ENCODE measurements at places on chromosomes 2 and 18.

GRCh38 chr18:62189208-62189607, 2.2 kb downstream of the RELCH start:
- DNase-seq = no peak

DNA sequence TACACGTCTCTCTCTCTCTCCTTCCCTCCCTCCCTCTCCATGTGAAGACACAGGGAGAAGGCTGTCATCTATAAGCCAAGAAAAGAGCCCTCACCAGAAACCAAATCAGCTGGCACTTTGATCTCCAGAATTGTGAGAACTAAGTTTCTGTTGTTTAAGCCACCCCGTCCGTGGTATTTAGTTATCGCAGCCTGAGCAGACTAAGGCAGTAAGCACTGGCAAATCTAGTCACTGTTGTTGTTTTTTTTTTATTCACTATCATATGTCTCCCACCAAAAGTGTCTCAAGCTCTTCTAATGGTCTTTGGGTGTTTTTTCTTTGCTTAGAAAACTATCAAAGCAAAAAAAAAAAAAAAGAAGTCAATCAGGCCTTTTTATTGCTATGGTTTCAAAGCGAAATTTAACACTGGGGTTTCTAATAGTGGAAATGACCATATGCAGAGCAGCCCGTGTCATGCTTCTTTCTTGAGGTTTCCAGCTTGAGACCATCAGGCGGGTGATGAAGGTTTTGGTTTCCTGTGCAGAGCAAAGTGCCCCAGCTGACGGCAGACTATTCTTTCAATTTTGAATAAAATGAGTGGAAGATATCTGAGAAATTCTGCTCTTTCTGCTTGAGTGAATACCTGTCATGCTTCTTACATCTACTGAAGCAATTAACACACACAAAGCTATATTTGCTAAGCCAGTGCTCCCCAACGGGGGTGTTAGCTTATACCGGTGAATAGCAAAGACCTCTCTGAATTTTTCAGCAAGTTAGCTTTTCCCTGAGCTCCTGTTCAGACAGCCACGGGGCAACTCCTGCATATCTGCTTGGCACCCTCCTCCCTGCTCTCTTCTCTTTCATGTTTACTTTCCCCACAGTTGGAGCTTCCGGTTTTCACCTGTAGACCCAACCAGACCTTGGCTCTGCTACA, 394.1 kb upstream of the ATP5MC3 start:
- no peak for DNase-seq

DNA sequence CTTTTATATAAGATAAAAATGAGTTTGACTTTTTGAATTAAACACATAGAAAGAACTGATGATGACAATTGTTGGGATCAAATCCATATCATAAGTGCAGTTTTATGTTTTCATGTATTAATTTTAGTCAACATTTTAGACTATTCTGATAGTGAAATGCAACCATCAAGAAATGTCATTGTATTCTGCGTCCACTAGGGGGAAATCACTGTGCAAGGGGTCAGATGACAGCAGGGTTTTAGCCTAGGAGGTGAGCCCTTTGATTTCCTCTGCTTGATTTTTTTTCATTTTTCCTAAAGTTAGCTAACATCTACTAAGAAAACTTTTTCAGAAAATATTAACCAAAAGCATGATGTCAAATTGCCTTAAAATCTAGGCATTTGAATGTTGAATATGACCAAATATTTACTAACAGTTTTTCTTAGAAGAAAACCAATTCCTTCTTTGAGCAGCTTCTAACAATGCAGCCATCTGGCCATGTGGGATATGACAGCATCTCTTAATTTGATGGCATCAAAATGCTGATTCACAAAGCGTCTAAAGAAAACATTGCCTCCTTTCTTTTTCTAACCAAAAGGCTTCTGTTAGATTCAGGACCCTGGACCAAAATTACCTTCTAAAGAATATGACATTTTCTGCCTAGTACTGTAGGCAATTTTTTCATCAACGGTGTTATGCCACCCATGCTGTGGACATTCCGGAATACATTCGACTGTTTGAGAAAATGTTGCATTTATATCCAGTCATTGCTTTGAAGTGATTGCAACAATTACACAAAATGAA, 141.5 kb downstream of the SPHKAP start:
- DNase-seq = peak; percentile 34

- no peak for DNase-seq
Observed at GRCh38 chr18:48583573-48583972, 44.7 kb downstream of the CTIF start.

DNA sequence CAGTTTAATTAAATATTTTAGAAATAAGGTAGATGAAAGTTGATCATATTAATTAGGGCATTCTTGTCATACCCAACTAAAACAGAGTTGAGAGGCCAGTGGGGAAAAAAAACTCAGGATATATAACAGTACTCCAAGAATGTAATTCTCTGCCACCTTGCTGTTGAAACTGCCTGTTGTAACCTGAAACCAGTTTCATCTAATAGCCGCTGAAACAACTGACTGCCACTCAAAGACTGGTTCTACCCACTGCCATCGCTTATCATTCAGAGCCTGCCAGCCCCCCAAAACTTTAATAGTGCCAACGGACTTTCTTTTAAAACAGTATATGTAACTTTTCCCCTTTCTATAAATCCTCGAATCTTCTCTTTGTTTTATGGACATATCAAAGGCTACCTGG, 37.7 kb upstream of the FSIP2 start:
- DNase-seq = no peak

DNA sequence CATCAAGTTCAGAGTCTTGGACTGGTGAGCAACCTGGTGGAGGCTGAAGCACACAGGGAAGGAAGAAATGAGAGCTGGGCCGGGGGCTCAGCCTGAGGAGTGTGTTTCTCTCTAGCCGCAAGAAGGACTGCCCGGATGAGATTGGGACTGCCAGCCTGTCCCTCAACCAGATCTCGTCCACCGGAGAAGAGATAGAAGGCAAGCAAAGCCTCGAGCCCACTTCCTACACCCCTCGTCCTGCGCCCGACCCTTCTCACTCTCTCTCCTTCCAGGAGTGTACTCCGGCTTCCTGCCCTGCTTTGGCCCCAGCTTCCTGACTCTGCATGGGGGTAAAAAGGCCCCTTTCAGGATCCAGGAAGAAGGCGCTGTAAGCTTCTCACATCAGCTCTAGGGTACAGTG, 26.2 kb downstream of the FER1L5 start:
- no peak for DNase-seq

DNA sequence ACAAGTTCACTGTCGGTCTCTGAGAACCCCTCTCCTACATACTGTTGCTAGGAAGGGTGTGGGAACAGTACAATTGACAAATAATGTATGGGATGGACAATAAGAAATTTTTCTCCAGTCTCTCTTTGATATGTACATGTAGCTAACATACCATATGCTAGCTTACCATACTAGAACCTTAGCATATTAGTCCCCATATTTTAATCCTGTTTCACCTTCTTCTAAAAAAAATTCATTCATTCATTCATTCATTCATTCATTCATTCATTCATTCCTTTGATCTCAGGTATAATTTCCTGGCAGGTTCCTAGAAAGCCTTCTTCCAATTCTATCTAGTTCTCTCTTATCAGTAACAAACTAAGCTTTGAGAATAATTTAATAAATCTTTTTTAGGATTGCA, 62.2 kb downstream of the TTC21B start:
- DNase-seq = no peak

DNA sequence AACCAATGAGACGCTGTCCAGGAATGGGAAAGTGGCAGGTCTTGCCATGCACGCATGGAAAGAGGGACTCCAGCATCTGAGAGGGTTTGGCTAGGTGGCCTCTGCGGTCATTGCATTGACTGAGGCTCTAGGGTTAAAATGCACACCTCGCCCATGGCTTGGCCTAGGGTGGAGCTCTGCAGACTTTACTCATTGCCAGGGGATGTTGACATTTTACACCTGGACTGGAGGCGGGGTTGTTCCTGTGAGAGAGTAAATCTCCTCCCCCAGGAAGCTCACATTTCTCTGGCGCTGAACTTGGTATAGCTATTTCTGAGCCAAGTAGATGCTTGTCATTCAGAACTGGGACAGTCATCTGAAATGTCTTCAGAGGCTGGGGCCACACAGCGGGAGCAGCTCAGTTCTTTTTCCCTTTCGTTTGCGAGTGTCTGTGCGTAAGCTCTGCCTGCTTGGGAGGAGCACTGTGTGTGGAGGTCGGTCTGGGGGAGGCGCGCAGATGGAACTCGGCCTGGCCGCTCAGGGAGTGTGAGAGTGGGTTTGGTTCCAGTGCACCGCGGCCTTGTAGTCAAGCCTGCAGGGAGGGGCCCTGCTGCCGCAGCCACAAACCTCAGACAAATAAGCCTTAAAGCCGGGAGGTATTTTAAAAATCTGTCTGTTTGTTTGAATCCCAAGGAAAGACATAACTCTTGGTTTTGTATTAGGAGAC, 76.5 kb downstream of the LPIN1 start:
- no peak for DNase-seq

DNA sequence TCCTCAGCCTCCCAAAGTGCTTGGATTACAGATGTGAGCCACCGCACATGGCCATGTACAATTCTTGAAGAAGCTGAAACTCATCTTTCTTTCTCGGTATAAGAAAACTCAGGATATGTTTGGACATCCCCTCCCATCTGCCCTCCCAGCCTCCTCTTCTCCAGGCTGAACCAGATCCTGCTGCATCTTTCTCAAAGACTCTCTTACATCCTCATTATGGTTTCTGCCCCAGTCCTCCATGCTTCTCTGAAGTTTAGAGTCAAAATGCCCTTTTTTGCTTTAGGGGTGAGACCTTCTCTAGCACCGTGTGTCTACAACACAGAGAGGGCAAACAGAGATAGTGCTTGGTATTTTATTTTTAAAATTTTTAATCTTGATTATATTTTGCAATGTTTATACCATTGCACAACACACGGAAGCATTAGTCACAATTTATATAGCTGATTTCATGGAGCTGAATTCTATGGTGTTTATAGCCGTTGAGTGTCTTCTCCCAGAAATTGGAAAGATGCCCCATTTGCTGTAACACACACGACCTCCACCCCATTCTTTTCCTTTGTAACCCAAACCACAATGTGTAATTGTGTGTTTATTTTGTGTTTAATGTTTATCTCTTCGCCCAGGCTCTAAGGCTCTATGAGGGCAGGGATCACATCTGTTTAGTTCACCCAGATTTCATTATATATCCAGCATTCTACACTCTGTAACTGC, 206.0 kb upstream of the TNP1 start:
- DNase-seq = no peak

DNA sequence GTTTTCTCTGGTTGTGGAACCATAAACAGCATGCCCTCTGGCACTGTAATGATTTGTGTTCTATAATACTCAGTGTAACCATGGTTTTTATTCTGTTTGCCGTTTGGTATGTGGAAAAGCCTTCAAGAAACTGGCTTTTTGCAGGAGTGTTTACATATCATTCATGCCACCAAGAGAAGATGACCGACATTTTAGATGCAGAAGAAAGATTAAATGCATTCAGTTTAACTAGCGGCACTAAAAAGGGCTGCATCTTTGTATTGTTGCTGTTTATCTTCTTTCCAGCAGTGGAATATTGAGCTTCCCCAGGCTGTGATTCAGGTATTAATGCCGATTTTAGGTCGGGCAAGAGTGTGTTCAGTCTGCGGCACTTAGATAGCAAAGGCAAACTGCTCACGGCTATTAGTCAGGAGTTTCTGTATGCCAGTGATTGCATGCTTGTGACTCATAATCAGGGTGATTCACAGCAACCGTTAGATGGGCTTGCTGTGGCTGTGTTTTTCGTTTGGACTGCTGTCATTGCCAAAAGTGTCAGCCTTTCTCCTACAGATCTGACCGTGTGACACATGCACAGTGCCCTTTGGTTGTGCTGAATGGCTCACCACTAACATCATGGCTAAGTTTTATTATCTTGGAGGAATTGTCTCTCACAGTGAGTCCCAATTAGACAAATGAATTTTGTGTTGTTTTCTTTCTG, 479.7 kb downstream of the PARD3B start:
- peak; percentile 66 for DNase-seq

GRCh38 chr2:72515696-72516095, 310.1 kb downstream of the EXOC6B start:
- DNase-seq = no peak

DNA sequence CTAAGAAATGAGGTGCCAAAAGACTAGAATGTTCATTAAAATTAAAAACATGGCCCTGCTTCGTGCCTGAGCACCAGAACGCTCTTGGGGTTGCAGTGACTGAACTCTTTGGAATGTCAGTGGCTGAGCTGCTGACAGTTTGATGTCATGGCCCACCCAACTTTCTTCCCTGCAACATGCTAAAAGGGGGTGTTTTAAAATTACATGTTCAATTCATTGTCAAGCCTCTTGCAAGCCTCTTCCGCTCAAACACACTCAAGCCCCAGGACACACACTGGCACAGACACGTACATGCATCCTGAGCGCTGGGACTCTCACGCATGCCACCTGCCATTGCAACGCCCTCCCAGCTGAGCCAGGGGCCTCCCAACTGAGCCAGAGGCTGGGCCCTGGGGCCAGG, 12.6 kb downstream of the RUFY4 start:
- DNase-seq = no peak

- DNase-seq = no peak
Observed at GRCh38 chr2:200635251-200635650, 49.4 kb downstream of the AOX1 start.

- DNase-seq = no peak
Observed at GRCh38 chr2:101310834-101311695, 2.6 kb upstream of the RNF149 start.

DNA sequence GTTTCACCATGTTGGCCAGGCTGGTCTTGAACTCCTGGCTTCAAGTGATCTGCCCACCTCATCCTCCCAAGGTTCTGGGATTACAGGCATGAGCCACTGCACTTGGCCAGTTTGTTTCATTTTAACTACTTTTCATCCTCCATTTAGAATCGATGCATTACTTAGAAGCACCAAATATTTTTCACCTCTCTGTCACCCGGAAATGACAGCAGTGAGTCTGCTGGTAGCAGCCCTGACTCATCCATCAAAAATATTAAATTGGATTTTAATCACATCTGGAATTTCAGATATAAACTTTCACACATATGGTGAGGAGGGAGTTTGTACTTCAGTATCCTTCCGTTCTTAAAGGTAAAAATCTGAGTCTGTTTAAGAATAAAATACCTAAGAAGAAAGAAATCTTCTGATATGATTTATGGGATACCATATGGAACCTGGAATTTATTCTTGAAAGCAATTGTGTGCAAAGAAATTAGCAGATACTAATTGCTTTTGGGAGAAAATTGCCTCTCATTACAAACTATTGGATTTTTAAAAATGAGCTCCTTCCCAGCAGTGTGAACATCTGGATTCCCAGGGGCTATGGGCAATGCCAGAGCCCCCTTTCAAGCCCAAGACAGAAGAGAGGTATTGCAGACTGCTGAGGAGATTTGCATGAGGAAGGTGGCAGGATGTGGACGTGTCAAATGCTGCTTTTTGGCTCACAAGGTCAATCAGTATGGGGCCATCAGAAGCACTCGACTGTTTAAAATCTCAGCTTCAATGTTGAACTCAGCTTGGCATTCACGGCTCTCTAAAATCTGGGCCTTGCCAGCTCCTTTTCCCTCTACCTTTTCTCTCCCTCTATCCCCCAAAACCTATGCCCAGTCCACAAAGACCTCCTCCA, 279.5 kb upstream of the SIX2 start:
- DNase-seq = no peak

GRCh38 chr2:63837036-63837594, 4.6 kb upstream of the UGP2 start:
- peak; percentile 13 for DNase-seq

GRCh38 chr2:25596516-25597244, 76.7 kb downstream of the DTNB start:
- no peak for DNase-seq

Measured in NCI-H446 (cell line).